ENCODE measurements at places on chromosomes 12 and 14.

DNA sequence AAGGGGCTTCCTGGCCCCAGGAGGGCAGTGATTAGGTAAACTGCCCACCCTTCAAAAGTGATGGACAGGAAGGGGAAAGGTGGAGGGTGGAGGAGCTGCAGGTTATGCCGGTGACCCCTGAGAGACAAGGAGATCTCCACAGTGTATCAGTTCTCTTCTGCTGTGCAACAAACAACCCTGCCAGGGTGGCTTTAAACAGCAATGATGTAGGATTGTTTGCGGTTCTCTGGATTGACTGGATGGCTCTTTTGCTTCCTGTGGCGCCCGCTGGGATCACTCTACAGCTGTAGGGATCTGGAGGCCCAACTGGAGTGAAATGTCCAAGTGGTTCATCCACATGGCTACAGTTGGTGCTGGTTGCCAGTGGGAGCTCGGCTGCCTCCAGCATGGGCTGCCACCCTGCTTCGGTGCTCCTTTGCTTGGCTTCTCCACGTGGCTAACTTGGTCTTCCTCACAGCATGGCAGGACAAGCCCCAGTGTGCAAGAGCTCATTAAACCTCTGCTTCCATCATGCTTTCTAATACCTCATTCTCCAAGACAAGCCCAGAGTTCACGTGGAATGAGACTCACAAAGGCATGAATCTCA lies 8.6 kb upstream of the ANKRD9 start:
- no peak for DNase-seq

DNA sequence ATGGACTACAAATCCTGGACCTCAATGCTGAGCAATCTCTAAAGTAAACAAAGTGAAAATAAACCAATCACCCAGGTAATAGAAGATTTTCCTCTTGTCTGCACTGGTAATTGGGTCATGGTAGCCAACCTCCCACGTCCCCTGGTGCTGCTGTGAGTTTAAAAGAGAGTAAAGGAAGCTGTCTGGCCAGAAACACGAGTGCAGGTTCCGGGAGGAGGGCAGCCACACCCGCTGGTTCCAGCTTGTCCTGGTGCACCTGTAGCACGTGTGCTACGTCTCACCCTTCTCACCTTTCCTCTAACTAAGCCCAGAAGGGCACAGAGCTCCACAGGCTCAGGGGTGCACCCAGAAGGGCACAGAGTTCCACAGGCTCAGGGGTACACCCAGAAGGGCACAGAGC lies 5.4 kb downstream of the CRACR2A start:
- DNase-seq = no peak

GRCh38 chr12:46401662-46402061 lies 29.1 kb upstream of the SLC38A2 start:
- no peak for DNase-seq

GRCh38 chr14:22836301-22837113 lies at the start of gene MMP14:
Gene MMP14 (plus strand): TSS chr14:22836585. CDS start chr14:22836818, 233 bp downstream.
- DNase-seq = no peak

DNA sequence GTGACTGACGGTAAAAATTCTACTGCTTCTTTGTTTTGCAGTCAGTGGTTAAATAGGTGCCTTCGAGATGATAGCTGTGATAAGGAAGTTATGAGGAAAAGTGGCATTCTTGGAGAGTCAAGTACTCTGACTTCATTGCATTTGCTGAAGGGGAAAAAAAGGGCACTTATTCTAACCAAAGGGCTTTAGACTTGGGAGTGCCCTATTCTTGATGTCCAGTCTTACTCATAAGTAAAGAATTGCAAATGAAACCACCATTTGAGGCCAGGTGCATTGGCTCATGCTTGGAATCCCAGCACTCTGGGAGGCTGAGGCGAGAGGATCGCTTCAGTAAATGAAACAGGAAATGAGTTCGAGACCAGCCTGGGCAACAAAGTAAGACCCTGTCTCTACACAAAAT lies 40.3 kb downstream of the BRAP start:
- DNase-seq = no peak

DNA sequence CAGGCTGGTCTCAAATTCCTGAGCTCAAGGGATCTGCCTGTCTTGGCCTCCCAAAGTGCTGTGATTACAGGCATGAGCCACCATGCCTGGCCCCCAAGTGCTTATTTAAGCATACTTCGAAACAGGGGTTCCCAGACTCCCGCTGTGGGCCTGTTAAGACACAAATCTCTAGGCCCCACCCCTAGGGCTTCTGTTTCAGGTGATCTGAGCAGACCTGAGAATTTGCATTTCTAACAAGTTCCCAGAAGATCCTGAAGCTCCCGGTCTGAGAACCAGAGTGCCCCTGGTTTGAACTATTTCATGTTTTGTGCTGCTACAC lies 25.0 kb downstream of the GCH1 start:
- no peak for DNase-seq

- no peak for DNase-seq
These were observed 75.6 kb downstream of the MED13L start for GRCh38 chr12:116201908-116202307.

DNA sequence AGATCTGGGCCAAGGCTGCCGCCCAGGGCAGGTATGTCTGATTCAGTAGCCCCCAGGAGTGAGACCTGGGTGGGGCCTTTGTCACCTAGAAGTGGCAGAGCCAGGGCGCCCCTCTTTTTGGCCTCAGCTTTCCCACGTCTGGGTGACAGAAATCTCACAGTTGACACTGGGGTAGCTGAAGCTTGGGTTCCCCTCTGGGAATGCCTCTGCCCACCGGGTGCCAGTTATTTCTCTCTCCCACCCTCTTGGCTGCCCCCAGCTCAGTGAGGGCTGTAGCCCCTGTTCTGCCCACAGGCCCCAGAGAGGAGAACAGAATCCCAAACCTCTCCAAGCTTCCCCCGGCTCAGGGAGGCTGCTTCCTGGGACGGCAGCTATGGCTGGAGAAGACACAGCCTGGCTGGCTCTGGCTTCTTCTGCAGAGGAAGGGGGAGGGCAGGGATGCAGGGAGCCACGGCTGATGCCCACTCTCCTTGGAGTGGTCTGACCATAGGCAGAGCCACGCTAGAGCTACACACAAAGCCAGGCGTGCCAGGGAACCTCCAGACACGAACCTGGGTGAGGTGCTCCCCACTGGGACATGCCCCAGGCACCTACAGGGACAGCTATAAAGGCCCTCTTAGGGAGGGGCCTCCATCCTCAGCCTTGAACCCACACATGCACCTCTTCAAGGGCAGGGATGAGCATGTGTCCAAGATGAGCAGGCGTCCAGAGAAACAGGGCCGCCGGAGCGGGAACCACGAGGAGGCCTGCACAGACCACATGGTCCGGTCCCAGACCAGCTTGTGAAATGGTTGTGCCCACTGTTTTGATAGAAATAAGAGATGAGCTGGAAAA lies 51.7 kb downstream of the BEGAIN start:
- DNase-seq = no peak

DNA sequence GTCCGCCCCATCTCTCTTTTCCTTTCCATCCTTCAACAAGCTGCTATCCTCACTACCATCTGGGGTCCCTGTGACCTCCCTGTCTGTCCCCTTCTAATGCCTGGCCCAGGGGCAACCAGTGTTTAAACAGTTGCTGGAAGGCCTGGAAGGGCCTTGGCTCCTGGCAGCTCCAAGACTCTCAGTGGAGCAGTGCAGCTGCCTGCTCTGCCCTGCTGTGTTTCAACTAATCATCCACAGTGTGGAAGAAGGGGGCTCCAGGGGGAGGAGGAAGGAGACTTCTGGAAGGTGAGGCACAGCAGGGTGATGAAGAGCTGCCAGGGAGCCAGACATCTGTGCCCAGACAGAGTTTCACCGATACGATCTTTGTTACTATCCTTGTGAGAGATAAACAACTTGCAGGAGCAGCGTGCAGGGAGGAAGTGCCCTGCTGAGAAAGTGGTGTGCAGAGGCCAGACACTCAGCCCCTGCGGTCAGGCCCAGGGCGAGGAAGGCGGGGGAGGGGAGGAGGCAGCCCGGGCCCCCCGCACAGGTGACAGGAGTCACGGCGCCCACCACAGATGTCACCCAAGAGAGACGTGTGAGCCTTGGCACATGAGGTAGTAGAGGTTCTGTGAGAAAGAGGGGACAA lies 1061.8 kb downstream of the BCL11B start:
- no peak for DNase-seq

GRCh38 chr12:74170645-74171477 lies 366.8 kb upstream of the ATXN7L3B start:
- no peak for DNase-seq

DNA sequence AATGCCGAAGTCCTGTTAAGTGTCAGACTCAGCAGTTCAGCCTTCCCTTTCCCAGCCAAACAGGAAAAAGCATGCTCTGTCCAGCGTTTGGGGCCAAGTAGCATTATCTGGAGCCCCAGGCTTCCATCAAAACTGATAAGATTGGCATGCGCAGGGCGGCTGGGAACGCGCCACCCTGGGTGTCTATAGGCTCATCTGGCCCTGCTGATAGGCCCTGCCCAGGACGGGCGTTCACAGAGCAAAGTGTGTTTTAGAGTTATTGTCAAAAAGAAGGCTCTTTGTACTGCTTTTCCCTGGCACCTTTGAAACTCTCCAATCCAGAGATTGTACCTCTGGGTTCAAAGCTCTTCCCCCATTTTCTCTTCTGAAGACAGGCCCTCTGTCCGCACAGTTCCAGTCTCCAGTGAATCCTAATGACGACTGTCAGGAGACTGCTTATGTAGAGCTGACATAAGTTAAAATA lies at the start of gene ART4:
Gene ART4, minus strand, starts transcription at position 102 of the 463 bp plus-strand sequence. CDS start 413 bp downstream, outside the sequence.
- DNase-seq = no peak

- DNase-seq = no peak
These were observed 21.4 kb downstream of the TEAD4 start for GRCh38 chr12:2980630-2981029.

- no peak for DNase-seq
These were observed 813.1 kb upstream of the NOVA1 start for GRCh38 chr14:27410981-27411380.

- DNase-seq = no peak
These were observed 4.9 kb downstream of the WSB2 start for GRCh38 chr12:118055865-118056773.

- peak; percentile 50 for DNase-seq
These were observed 15.5 kb downstream of the MANSC1 start for GRCh38 chr12:12334367-12335040.

- DNase-seq = no peak
These were observed 358.7 kb downstream of the MED13L start for GRCh38 chr12:115918763-115919162.

- no peak for DNase-seq
These were observed 3.3 kb downstream of the ENO2 start for GRCh38 chr12:6917491-6918231.

- DNase-seq = no peak
These were observed 191.4 kb downstream of the PLCZ1 start for GRCh38 chr12:18546399-18546798.

DNA sequence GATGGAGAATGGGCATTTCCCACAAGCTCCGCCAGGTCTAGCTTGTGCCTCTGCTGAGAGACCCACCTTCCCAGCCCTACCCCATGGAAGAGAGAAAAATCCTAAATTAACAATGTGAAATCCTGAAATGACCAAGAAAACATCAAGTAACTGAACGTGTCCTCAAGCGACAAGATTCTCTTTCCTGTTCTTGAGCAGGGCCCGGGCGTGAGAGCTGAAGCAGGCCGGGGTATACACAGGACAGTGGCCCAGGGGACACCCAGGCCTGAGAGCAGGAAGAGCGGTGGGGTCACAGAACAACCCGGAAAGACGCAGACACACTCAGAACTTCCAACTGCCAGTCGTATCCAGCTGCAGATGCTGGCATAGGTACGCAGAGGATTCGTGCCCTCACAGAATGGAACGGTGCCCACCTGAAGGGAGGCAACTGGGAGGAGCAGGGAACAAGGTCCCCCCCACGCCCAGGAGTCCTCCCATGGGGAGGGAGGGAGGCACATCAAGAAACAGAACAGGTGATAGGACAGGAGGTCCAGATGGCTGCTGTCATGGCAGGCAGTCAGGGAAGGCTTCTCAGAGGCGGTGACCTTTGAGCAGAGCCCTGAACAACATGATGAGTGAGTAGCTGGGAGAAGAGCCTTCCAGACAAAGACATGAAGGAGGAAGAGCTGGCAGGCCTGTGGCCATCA lies 9.1 kb downstream of the RIMBP2 start:
- no peak for DNase-seq

DNA sequence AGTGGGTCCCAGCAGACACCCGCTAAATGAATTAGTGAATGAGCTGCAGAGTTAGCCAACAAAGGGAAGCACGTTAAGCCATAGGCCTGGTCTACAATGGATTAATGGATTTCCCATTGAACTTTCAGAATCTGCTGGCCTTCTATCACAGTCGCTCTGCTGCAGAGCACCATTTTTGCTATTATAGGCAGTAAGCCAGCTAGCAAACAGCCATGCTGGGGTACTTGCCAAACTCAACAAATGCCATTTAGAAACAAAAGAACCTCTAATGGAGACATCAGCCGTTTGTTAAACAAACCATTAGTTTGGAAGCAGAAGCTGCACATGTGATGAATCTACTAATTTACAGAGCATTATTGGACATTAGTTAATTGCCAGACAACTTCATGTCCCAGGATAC lies 181.1 kb upstream of the STXBP6 start:
- no peak for DNase-seq

- DNase-seq = no peak
These were observed 27.1 kb upstream of the LUM start for GRCh38 chr12:91138337-91138920.

DNA sequence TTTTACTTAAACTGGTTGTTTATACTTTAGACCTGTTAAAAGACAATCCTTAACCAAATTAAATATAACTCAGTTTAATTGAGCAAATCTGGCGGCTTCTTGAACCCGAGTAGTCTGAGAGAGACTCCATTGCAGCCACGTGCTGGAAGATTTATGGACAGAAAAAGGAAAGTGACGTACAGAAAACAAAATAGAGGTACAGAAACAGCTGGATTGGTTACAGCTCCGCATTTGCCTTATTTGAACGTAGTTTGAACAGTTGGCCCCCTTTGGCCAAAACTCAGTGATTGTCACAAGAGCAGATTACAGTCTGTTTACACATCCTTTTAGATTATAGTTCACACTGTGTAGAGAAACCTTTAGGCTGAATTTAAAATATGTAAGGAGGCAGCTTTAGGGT lies 155.9 kb downstream of the RAD51B start:
- no peak for DNase-seq

- no peak for DNase-seq
These were observed 462.2 kb downstream of the LRIG3 start for GRCh38 chr12:58458102-58458501.

GRCh38 chr12:83408851-83409250 lies 722.1 kb downstream of the TMTC2 start:
- DNase-seq = no peak

- DNase-seq = no peak
These were observed 157.9 kb upstream of the FKBP4 start for GRCh38 chr12:2636741-2637340.

DNA sequence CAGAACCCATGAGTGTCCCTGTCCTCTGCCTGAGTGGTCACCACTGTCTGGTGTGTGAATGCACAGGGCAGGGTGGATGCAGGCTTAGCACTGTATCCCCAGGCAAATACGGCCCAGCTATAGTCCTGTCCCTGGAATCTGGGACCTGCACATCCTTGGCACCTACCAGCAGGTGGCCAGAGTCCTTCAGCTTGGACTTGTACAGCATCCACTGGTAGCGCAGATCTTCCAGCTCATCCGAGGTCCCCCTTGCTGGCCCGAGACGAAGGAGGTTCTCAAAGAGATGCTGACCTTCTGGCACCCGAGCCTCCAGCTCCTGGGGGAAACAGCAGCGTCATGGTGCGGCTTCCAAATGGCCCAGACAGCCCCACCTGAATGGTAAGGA lies 83.4 kb downstream of the SYNE3 start:
- no peak for DNase-seq

GRCh38 chr14:97602438-97603117 lies 805.4 kb downstream of the VRK1 start:
- DNase-seq = no peak

Measured in naive B cell (primary cell).